Cardiac muscle cell (in vitro differentiated cells and primary cell): ENCODE measurements at places on chromosomes 6 and 20. TPM values are rescaled to one million over a fixed set of nuclear protein-coding genes. Genes with fewer than 3 reads are reported as not detected.

CTAGE9 gene
- not detected in 2 replicates for polyA plus RNA-seq

GSTA4 gene
- 91.1 and 170 TPM in 2 replicates for polyA plus RNA-seq

GRCh38 chr6:80276861-80277260 is 170.4 kb downstream of the BCKDHB start:
- DNase-seq = no peak

DNA sequence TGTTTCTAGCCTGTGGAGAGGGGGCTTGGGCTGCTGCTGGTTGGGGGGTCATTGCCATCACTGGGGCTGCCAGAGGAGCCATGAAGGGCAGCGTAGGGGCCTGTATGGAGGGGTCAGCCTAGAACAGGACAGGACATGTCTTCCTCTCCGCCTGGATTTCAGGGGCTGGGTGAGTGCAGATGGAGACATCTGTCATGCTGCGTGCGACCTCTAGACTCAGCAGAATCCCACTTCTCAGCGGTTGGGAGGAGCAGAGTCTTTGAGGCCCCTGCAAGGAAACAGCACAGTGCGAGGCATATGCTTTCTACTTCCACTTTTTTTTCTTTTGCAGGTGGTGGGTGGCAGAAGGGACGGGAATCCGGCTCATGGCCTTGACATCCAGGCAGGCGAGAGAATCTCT is 67.9 kb downstream of the EZR start:
- no peak for DNase-seq

- no peak for DNase-seq
Observed at GRCh38 chr6:107666084-107666980, 157.8 kb downstream of the SCML4 start.

DNA sequence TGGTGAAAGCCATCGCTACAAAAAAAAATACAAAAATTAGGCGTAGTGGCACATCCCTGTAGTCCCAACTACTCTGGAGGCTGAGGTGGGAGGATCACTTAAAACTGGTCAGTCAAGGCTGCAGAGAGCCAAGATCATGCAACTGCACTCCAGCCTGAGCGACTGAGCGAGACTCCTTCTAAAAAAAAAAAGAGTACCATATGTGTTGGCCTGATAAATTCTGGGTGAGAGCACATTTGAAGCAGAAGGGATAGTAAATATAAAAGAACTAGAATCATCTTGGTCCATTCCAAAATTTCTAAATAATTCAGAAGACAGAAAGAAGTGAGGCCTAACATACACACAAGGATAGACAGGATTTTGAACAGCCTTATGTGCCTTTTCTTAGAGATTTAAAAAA is 2.2 kb downstream of the IBTK start:
- no peak for DNase-seq

DNA sequence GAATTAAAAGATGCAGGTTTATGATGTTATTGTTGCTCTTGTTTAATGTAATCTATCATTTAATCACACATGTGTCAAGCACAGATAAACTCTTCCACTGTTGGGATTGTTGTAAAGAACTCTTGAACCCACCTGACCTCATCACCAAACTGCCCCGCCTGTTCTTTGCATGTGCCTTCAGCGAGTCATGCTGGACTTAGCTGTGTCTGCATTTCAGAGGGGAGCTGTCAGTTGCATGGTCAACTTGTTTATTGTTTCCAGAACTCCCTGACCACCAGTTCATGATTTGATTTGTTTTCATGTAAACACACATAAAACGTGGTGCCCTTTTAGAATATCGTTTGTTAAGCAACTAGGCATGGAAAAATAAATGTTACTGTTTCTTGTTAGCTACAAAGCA is 93.6 kb downstream of the KHDC1L start:
- peak; percentile 2 for DNase-seq
